ENCODE measurements at places on chromosomes 2 and 18.

GRCh38 chr18:66708646-66709045 is 104.8 kb upstream of the CDH19 start:
- no peak for DNase-seq

DNA sequence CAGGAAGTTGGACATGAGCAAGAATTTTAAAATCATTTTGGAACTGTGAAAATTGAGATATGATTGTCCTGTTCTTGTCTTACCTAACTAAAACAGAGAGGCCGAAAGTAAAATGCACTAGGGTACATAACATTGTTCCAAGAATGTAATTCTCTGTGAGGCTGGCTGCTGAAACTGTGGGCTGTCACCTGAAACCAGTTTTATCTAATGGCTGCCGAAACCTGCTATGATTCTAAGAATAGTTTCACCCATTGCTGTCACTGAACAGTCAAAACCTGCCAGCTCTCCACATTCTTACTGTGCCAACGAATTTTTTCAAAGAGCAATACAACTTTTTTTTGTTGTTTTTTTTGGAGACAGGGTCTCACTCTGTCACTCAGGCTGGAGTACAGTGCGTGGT is 119.3 kb upstream of the ZSWIM2 start:
- DNase-seq = no peak

DNA sequence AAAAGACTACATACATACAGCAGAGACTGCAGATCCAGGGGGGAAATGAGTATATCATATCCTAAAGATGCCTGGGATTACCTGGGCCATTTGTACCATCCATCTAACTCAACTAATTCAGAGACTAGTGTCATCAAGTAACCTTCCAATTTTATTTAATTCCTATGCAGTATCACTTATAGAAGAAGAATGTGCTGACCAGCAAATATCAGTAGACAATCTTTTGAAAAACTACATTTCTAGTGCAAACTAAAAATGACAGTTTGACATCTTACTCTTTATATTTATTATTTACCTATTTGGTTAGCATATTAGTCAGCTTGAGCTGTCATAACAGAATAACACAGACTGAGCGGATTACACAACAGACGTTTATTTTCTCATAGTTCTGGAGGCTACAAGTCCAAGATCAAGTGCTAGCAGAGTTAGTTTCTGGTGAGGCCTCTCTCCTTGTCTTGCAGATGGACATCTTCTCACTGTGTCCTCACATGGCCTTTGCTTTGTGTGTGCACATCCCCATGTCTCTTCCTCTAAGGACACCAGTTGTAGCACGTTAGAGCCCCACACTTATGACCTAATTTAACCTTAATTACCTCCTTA is 47.0 kb downstream of the NCKAP5 start:
- DNase-seq = no peak

DNA sequence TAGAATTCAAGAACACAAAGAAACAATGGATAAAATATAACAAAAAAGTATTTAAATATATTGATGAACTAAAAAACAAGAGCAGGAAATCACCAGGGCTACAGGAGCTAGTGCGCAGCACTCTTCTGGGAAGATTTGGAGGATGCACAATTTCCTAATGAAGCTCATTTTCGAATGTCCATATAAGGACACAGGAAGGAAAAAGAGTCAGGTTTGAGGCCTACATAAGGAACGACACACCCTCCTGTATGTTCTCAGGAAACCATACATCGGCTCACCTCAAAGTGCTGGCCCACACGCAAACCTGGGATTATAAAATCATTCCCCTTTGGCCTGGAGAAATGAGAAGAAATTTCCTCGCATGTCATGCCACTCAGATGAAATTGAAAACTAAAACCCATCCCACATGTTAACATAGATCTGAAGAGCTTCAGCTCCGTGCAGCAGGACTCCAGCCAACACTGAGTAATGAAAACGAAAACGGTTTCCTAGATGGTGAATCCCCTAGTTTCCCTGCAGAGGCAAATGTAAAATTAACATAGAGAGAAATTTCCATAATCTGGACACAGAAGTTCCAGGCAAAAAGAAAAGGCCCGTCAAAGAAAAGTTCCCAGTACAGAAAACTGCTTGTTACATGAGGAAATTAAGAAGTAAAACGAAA is 825.8 kb downstream of the SOCS6 start:
- DNase-seq = no peak

GRCh38 chr2:64447317-64448040 is 6.5 kb upstream of the LGALSL start:
- no peak for DNase-seq

- no peak for DNase-seq
These were observed 157.8 kb downstream of the SEPTIN10 start for GRCh38 chr2:109455731-109456691.

- DNase-seq = no peak
These were observed 14.2 kb upstream of the FMNL2 start for GRCh38 chr2:152320814-152321213.

- DNase-seq = peak; percentile 52
These were observed 32.8 kb downstream of the SRBD1 start for GRCh38 chr2:45578056-45578843.

GRCh38 chr18:58025733-58026132 is 18.3 kb upstream of the NEDD4L start:
- DNase-seq = no peak

- no peak for DNase-seq
These were observed 1.5 kb upstream of the IL1RL2 start for GRCh38 chr2:102185347-102185746.

DNA sequence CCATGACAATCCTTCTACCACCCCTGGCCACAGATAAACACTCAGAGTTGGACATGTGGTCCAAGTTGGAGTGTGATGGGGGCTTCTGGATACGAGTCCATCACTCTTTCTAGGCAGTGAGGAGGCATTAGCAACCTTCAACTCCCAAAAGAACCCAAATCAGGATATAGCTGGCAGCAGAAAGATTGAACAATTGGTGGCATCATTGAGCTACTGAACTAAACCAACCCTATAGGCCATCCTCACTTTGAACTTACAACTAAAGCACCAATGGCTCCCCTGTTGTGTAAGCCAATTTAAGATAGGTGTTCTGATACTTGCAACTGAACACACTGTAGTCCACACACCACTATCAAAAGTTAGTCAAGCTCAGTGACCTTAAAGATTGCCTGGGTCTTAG is 24.0 kb upstream of the MARCO start:
- DNase-seq = no peak

DNA sequence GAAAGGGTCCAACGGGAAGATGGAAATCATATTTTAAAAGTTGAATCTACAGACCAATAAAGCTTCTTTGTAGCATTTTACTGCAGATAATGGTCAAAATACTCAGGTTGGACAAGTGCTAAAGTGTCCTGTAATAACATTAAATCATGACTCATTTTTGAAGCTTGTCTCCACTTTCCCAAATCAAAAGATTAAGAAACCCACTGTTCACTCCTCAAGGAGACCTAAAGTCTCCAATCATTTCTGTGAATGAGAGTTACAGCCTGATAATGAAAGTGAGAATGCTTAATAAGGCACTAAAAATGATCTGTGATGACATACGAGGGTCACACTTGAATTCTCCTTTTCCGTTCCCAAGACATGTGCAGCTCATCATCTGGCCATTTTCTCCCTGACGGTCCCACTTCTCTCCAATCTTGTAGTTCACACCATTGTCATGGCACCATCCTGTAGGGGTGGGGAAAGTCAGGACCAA is 53.4 kb downstream of the ATIC start:
- DNase-seq = no peak

GRCh38 chr2:172564376-172564775 is 8.5 kb downstream of the PDK1 start:
- DNase-seq = no peak

DNA sequence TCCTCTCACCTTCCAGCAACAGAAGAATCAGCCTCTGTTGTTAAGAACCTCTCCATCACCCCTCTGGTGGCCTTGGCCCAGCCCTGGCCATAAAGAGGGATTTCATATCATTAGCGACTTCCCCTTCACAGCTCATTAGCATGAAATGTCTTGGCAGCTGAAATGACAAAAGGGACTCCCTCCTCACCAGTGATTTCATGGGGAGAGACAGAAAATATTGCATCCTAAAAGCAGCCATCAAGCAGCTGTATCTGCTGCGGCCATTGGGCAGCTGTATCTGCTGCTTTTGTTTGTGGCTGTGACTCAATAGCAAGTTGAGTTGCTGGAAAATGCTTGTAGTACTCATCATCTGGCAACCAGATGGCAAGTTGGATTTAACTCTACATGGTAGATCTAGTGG is 105.9 kb upstream of the RMDN2 start:
- peak; percentile 27 for DNase-seq

DNA sequence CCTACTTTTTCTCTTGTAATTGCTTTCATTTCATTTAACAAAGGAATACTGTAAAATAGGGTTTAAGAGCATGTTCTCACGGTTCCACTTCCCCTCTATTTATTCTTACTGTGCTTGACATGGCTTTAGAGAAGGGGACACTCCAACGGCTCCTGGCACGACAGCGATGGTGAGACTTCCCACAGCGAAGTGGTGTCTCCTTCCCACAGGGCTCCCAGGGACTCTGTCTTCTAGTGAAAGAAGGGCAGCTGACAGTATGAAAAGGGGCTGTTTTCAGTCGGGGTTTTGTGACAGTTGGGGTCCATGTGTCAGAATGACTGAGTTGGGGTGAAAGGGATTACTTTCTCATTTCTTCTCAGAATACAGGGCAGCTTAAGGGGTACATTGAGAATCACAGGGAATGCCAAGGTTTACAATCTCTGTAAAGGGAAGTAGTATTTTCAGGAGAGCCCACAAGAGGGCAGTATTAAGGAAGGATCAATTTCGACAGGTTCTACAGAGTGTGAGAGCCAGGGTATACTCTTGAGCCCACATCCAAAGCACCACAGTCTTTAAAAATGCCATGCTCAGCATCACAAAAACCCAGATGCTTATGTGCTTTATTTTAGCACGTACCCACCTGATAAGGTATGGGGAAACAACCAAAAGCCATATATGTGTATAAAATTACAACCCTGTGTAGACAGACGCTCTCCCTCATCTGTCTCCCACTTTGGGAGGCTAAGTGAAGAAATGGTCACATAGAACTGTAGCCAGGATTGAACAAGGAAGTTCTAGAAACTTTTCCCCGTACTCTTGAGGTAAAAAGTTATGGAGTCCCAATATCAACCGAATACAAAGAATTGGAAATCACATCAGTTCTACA is 31.3 kb upstream of the RAPGEF4 start:
- DNase-seq = peak; percentile 44

- DNase-seq = no peak
These were observed 113.4 kb upstream of the AQP4 start for GRCh38 chr18:26978812-26979341.

- DNase-seq = peak; percentile 75
These were observed 10.2 kb upstream of the THNSL2 start for GRCh38 chr2:88159955-88160415.

DNA sequence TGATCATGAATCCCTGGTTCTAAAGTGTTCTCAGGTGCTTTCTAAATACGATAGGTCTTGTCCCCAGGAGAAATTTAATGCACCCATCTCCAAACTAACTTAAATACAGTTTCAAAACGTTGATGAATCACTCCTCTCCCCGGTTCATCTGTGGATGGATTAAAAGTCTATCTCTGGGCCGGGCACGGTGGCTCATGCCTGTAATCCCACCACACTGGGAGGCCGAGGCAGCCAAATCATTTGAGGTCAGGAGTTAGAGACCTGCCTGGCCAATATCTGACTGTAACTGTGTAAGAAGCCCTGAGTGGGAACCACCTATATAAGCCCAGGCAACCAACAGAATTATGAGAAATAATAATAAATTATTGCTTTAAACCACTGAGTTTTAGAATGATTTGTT is 78.7 kb downstream of the LONRF2 start:
- no peak for DNase-seq

DNA sequence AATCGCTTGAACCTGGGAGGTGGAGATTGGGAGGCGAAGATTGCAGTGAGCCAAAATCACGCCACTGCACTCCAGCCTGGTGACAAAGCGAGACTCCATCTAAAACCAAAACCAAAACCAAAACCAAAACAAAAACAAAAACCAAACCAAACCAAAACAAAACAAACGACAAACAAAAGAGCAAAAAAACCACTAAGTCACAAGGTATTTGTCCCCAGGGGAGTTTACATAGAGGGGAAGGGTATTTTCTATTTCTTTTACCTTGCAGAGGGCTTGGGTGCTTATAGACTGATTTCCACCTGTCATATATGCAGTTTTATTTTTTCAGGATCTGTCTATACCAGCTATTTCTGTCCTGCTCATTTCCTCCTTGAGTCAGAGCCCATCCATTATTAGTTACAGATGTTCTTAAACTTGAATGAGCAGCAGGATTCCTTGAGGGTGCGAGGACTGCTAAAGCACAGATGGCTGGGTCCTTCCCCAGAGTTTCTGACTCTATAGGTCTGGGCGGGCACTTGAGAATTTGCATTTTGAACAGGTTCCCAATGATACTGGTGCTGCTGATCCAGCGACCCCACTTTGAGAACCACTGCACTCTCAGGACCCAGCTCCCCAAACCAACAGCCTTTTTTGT is 102.2 kb upstream of the UXS1 start:
- no peak for DNase-seq

GRCh38 chr18:42190643-42191042 is 235.6 kb downstream of the PIK3C3 start:
- DNase-seq = no peak

- DNase-seq = no peak
These were observed 29.4 kb upstream of the GMPPA start for GRCh38 chr2:219469186-219469724.

GRCh38 chr18:36420826-36421225 is 123.3 kb downstream of the FHOD3 start:
- DNase-seq = no peak

DNA sequence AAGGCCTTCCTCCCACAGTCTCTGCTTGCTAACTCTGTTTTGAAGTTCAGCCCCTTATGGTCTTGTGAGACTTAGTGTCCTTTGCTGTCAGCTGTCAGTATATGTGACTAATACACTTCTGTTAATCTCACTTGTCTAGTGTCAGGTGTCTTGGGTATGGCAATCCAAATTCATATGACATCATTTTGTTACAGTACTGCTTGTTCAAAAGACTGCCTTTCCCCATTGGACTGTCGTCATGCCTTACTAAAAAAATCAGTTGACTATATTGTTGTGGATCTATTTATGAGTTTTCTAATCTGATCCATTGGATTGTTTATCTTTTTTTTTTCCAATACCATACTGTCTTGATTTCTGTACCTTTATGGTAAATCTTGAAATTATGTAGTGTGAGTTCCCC is 611.4 kb upstream of the HS6ST1 start:
- DNase-seq = no peak

GRCh38 chr18:24488824-24489493 is 28.5 kb downstream of the HRH4 start:
- peak; percentile 53 for DNase-seq

- no peak for DNase-seq
These were observed 51.1 kb downstream of the COLEC12 start for GRCh38 chr18:449374-449773.

- peak; percentile 99 for DNase-seq
These were observed at the start of gene SOX11 for GRCh38 chr2:5691985-5692529. Gene SOX11 (plus strand): TSS chr2:5692384. CDS start chr2:5692722, 338 bp downstream.

GRCh38 chr2:63132020-63132419 is 81.4 kb downstream of the OTX1 start:
- no peak for DNase-seq

- DNase-seq = no peak
These were observed 22.2 kb downstream of the MCFD2 start for GRCh38 chr2:46893269-46893939.
